ENCODE measurements at places on chromosomes 11 and 22.

DNA sequence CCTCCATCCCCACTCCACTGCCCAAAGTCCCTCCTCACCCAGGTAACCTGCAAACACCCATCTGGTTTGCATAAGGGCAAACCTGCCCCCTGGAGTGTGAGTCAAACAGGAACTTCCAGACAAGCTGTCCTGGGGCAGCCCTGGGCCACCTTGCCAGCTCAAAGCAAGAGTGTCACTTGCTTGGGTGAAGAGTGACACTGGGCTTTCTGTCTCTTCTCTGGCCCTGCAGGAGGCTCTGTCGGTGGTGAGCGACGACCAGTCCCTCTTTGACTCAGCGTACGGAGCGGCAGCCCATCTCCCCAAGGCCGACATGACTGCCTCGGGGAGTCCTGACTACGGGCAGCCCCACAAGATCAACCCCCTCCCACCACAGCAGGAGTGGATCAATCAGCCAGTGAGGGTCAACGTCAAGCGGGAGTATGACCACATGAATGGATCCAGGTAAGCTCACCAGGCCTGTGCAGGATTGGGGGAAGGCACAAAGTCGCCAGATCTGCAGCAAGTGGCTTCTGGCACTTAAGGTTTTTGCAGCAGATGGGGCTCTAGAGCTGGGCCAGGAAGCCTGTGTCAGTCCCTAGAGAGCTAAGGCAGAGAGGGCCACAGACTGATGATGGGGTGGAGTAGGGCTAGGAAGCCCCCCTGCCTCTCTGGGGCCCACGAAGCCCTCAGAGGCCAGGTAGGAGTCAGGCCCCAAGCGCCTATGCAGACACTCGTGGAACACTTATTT is 64.2 kb downstream of the FLI1 start:
- DNase-seq = no peak

- no peak for DNase-seq
These were observed 44.2 kb upstream of the FBLN1 start for GRCh38 chr22:45458532-45458931.

GRCh38 chr22:31585161-31585859 is 76.7 kb downstream of the PISD start:
- no peak for DNase-seq

DNA sequence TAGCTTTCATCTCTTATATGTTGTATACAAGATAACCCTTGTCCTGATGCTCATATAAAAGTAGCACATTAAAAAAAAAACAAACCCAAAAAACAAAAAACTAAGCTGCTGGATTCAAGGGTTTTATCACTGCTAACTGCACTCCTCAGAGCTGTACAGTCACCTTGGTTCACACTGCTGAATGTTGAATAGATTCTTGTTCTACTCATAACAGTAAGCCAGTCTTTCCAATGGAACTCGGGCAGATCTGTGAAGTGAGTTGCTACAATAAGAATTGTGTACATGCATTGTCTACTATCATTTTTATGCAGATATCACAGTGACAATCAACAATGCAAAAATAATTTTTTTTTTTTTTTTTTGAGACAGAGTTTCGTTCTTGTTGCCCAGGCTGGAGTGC is 4.7 kb downstream of the HARBI1 start:
- DNase-seq = no peak

DNA sequence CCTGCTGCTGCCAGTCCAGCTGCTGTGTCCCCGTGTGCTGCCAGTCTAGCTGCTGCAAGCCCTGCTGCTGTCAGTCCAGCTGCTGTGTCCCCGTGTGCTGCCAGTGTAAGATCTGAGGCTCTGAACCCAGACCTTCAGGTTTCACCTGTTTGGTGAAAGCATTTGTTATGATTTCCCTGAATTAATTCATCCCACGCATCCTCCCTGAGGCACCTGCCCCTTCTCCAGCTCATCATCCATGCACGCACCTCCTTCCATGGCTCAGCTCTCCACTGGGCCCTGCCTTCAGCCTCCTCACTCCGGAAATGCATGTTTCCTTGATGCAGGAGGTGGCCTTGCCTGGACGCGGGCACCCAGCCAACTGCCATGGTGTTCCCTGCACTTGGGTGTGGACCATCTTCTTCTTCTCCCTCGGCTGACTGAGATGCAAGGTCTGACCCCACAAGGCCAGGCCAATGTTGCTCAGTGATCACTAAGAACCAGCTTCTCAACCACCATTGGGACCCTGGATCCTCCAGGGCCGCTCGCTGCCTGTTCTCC is 788 bp downstream of the KRTAP5-10 start:
- no peak for DNase-seq

- DNase-seq = peak; percentile 5
These were observed 69.8 kb downstream of the FBLN1 start for GRCh38 chr22:45572444-45572843.

GRCh38 chr22:37566329-37566837 is 6.1 kb downstream of the CDC42EP1 start:
- DNase-seq = no peak

DNA sequence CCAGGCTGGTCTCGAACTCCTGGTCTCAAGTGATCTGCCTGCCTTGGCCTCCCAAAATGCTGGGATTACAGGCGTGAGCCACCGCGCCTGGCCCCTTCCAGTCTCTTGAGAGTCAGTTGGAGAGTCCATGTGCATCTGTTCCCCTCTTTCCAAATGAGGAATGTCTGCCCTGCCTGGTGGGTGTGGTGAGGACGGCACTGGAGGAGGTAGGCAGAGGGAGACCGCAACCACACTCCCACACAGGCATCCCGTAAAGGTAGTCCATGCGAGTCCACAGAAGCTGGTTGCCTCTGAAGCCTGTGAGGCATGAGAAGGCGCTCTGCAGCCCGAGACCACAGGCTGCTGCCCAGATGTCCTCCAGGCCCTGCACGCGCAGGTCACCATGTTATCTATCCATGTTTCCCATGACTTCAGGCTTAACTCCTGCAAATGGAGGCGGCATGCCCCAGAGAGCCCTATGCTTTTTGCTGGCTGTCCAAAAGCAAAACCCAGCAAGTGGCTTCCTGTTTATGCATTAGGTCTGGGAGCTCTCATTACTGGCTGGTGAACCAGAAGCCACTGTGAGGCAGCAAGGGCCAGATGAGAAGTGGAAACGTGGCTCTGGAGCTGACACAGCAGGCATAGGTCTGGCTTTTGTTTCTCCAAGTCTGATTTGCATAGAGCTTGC is 43.4 kb downstream of the GRIK4 start:
- no peak for DNase-seq

DNA sequence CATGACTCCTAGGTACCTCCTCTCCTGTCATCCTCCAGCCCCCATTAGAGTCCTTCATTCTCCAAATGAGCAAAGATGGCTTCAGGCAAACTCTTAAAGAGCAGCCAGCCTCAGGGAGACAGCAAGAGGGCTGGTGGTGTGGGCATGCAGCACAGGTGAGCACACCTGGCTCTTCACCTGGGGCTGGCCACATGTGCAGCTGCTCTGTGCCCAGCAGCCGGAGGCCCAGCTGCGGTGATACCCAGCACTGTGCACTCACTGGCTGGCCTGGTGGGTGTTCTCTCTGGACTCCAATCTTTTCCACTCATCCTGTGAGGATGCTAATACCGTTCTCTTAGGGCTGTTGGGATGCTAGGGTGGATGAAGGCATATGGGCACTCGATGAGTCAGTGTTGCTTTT is 106.1 kb upstream of the PARVA start:
- no peak for DNase-seq

DNA sequence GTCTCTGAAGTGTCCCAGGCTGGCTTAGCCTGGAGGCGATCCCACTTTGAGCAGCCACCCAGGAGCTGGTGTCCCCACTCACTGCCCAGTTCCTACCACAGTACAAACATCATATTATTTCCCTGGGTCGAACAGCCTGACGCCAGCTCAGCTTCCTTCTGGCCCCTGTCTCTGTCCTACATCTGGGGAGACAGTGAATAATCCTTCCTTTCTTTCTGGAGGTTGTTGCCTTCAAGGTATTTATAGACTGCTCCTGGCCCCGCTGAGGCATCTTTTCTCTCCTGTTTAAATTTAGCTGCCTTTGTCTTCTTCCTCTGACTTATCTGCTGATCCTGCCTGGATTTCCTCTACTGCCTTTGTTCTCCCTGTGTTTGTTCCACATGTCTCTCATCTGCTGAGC is 56.8 kb upstream of the LRRC55 start:
- DNase-seq = no peak

DNA sequence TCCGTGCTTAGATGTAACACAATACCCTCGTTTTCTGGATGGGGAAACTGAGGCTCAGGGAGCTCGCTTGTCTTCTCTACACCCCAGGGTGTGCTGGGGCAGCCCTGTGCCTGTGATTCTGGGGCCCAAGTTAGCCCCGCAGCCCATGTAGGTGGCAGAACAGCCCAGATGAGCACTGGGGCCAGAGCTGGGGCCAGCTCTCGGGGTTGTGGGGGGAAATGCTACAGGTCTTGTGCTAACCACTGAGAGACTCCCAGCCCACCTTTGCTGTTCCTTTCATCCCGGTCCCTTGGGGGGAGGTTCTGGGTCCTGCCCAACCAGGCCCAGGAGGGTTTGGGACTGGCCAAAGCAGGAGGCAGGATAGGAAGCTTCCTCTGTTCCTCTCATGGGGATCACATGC is 13.5 kb downstream of the MYEOV start:
- DNase-seq = no peak

DNA sequence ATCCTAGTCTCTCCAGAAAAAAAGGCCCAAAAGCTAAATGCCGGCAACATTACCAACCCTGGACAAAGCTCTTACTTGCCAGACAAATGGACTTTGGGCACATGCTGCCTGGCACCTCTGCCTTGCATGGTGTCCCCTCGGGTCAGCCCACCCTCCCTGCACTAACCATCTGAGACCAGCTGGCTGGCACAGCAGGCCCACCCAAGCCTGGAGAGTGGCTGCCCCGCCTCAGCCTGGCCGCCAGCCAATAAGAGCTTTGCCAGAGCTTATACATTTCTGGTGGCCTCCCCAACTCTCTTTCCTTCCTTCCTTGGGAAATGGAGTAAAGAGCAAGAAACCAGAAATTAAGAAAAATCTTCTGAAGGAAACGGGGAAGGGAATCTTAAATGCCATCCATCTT is 24.5 kb downstream of the MCHR1 start:
- DNase-seq = no peak

All from hepatocyte (in vitro differentiated cells).